ENCODE measurements at places on chromosomes 11 and 22. TPM values are rescaled to one million over a fixed set of nuclear protein-coding genes. Genes with fewer than 3 reads are reported as not detected.

DNA sequence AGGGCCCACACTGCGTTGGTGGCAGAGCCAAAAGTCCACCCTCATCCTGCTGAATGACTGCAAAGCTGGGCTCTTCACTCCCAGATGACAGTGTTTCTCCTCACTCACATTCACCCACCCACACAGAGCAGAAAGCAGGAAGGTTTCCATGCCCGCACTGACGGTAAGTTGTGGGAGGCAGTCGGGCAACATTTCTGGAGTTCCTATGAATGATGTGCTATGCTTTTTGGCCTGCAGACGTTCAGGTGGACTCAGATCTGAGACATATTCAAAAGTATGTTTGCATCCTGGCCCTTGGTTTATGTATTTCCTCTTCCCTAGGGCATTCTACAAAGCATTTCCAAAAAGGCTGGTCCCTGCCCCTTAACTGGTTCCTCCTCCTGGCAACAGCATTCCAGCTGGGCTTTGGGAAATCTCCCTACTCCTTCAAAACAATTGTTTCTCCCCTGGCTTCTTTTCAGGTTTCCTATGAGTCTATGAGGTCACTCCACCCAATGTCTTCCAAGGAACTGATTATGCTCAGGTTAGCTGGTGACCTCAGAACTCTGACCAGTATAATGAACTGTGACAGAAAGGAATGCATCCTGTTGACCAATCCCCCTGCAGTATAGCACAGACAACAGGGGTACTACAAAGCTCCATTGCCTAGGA is 36.4 kb downstream of the PACSIN2 start:
- peak; percentile 76 for DNase-seq

GRCh38 chr22:41862160-41862529 is 29.2 kb downstream of the SREBF2 start:
- no peak for DNase-seq

DNA sequence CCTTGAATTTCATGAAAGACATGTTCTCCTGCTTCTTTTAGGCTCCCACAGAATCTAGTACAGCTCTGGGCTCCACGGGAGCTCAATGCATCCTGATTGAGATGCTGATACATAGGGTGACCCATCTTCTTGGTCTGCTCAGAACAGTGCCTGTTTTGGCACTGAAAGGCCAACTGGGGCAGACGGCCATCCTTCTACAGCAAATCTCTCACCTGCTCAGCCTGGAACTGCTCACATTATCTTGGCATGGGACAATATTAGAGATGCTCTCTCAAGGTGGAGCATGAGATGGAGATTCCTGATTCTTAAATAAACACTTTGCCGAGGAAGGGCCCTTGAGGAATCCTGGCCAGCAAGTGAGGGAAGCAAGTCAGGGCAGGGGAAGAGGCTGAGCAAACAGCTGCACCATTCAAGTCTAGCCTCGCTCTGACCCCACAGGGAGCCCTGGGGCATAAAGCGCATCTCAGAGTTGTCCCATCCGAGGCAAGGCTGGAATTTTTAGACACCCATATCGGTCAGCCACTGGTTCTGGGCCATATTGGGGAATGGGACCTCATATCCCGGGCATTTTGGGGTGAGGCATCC is 58.4 kb upstream of the CSNK2A3 start:
- DNase-seq, result no peak

- peak; percentile 18 for DNase-seq
Observed at GRCh38 chr11:16883174-16883573, 131.0 kb downstream of the PLEKHA7 start.

DERL3 gene
- polyA plus RNA-seq, result 4.1 TPM

NEFH gene
- polyA plus RNA-seq, result 0.59 TPM

SEZ6L gene
- polyA plus RNA-seq, result not detected

DNA sequence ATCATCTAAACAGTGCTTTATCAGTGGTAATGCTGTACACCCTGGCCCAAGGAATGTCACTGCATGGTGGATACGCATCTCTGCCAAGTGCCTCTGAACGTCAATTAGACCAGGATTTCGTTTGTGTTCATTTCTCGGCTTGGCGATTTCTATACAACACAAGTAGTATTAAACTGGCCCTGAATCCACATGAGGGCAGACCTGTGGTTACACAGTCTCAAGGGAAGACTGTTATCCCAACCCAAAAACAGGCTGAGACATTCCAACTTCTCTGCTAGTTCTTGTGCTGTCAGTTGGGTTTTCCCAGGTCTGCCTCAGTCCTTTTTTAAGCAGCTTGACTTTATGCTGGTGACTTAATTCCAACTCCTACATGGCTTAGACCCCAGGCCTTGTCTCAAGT is 58.1 kb downstream of the HIRA start:
- DNase-seq, result no peak

OR2AG2 gene
- 0.13 TPM for polyA plus RNA-seq

MN1 gene
- 3.7 TPM for polyA plus RNA-seq

CARD18 gene
- not detected for polyA plus RNA-seq

DNA sequence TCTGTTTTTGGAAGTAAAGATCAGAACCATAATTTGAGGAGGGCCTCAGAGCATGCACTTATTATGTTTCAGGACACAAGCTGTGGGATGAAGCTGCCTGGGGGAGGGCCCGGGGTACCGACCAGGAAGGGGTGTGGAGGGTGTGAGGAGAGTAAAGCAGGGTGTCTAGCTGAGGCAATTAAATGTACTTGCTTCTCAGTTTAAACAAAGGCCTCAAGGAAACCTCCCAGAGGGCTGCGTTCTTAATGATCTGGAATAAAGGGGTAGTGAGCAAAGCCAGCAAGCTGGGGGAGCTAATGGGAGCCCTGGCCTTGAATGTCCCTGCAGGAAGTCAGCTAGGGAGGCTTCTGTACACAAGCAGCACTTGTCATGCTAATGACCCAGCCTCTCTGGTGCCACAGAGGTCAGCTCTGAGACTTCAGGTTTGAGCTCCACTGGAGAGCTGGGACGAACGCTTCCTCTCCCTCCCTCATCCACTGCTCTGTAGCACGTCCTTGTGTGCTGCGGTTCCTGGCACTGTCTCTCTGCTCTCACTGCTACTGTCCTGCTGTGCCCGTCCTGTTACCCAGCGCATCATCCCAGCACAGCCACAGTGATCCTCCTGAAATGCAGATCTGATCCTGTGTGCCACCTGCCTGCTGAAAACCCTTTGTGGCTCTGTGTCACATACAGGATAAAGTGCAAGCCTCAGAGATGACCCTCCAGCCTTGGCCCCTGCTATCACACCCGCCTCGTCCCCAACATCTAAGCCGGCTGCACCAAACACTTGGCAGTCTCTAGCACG is 159.7 kb downstream of the DBX1 start:
- no peak for DNase-seq

DNA sequence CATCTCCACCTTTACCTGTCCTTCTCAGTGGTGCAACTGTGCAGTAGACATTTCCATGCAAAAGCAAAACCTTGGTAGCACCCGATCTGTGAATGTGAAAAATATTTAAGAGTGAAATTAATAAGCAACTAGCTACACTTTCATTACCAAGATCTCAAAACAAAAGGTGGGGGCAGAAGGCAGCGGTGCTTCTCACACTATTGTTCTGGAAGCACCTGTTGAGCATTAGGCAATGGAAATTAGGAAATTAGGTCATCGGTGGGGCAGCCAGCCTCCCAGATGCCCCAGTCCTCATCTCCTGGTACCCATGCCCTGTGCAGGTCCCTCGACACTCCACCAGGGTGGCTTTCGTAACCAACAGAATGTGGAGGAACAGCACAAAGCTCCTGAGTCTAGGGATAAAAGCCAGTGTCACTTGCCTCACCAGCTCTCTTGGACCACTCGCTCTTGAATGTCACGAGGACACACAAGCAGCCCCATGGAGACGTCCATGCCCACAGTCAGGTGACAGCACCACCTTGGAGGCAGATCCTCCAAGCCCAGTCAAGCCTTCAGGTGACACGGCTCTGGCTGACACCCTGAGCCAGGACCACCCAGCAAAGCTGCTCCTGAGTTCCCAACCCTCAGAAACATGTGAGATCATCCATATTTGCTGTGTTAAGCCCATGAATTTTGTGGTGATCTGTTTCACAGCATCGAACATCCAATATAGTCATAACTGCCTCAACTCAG is 3.3 kb downstream of the LTO1 start:
- DNase-seq, result no peak

DNA sequence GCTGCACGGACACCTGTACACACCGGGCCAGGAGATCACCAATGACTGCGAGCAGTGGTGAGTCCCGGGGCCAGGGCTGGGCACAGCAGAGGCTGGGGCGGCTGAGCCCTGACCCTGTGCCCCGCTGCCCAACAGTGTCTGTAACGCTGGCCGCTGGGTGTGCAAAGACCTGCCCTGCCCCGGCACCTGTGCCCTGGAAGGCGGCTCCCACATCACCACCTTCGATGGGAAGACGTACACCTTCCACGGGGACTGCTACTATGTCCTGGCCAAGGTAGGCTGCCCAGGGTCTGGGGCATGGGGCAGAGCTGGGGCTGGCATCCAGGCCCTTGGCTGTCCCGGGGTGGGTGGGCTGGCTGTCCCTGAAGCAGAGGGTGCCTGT is 7.7 kb downstream of the MUC2 start:
- DNase-seq, result no peak

CD248 gene
- 0.03 TPM for polyA plus RNA-seq

VWCE gene
- polyA plus RNA-seq, result 7.8 TPM

PATE4 gene
- polyA plus RNA-seq, result not detected

GRCh38 chr11:44872556-44872955 is 78.1 kb downstream of the TP53I11 start:
- no peak for DNase-seq

GRCh38 chr22:16695261-16695660 is 102.7 kb upstream of the CCT8L2 start:
- DNase-seq, result no peak

GRCh38 chr11:2934611-2935239 is 5.5 kb upstream of the PHLDA2 start:
- no peak for DNase-seq

GRCh38 chr11:62727872-62728170 is 465 bp upstream of the TTC9C start:
- DNase-seq, result peak; percentile 98

CLTCL1 gene
- polyA plus RNA-seq, result 5.0 TPM

- DNase-seq, result peak; percentile 64
Observed at GRCh38 chr11:20131788-20132666, 28.2 kb downstream of the DBX1 start.

- DNase-seq, result no peak
Observed at GRCh38 chr11:121406291-121406690, 45.8 kb upstream of the SORL1 start.

GRCh38 chr22:31241200-31241599 is 29.1 kb downstream of the LIMK2 start:
- peak; percentile 62 for DNase-seq

DNA sequence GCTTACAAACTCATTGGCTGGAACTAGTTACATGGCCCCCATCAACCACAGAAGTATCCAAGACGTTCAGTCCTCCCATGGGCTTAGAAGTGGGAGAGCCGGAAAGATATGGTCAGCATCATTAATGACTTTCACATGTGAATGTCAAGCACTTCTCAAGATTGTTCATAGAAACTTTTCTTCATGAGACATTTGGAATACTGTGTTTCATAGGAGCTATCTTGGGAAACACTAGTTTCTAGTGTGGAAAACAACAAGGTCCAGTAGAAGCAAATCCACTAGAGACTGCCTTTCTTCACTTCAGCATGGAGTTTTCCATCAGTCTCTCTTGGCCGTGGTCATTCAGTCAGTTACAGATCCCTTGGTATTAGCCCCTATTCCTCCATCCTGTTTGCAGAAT is 160.9 kb downstream of the C11orf91 start:
- DNase-seq, result no peak

GRCh38 chr11:129703846-129704245 is 111.8 kb upstream of the TMEM45B start:
- DNase-seq, result no peak

- peak; percentile 83 for DNase-seq
Observed at GRCh38 chr11:57275582-57275981, 38.5 kb upstream of the APLNR start.

DNA sequence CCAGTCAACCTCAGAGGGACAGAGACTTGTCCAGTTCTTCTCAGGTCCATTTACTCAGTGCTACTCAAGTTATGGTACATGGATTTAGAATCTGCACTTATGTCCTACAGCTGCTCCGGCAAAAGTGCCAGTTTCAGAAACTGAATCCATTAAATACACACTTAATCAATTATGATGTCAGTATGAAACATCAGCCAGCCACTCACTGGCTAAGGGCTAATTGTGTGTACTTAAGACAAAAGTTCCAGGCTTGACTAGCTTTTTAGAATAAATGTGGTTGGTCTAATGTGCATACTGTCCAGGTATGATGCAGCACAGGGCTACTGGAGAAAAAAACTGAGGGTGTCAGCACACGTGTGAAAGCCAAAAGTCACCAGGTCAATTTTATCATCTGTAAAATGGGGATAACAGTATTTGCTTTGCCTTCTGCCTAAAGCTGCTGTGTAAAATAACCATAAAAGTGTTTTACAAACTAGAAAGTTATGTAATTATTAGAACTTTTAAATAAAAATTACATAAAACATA is 55.4 kb upstream of the CYP2D6 start:
- no peak for DNase-seq
